Activated T-helper 1 cell treated with anti-CD3 and anti-CD28 coated beads, Interleukin-2, amount 50 U/mL, for 16 hours (primary cell): ENCODE measurements at places on chromosomes 2 and 18.

GRCh38 chr2:96097951-96098823, 18.2 kb downstream of the ADRA2B start:
- no peak for DNase-seq

DNA sequence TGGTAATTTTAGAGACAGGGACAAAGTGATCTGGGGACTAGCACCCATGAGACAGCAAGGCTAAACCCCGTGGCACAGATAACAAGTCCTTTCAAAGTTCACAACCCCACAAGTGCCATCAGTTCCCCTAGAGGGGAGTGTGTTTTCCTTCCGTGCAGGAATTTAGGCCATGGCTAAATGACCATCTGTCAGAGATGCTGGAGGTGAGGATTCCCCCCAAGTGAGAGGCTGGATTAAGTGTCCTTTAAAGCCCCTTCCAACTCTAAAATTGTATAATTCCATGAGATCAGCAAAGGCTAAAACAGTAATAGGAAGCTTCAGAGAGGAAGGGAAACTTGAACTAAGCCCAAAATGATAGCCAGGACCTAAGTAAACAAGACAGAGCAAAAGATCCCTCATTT, 8.7 kb downstream of the FEZ2 start:
- no peak for DNase-seq

DNA sequence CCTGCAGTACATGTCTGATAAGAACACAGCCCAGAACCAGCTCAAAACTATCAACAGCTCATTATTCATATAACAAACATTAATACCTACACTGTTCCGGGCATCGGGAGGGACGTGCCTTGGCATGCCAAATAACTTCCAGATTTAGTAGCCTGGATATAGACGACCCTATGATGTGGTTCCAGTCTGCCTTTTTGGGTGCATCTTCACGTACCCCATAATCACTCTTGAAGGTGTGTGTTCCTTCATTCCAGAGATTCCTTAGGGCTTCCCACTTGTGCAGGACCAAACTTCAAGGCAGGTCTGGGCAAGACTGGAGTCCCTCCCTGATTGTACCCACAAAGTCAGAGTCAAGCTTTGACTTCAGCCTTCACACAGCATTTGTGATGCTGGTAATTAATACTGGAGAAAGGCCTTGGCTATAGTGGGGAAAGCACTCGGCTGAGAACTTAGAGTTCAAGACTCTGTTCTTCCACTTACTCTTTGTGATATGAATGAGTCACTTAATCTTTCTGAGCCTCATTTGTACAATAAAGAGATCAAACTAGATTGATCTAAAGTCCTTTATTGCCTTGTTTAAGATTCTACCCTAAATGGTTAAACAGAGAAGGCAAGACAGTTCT, 27.7 kb upstream of the SPATS2L start:
- no peak for DNase-seq

DNA sequence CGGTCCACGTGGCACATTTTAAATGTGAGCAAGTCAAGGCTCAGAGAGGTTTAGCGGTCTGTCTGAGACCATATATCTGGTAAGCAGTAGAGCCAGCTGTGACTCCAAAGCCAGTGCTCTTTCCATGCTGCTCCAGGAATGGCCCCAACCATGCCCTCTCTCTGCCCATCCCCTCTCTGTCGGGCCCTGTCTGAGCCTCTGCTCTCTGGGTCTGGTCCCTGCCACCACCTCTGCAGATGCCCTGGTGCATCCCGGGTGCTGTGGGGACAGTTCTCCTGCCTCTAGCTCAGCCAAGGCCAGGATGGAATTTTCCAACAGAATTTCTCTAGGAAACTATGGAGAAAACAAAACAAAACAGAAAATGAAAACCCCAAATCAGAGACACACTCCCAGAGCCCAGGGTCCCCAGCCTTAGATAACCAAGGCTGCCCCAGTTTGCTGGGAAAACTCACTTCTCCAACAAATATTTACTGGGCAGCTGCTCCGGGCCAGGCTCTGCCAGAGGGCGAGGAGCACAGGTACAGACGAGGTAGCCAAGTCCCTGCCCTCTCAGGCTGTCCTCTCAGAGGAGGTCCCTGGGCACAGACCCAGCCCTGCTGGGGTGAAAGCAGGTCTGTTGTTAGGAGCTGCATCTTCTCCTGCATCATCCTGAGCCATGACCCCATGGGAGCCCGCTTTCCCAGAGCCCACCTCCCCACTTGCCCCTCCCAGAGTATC, 9.2 kb downstream of the ADRA2B start:
- no peak for DNase-seq

- DNase-seq, result no peak
Measured at GRCh38 chr2:240248721-240249422, 108.4 kb upstream of the OTOS start.

GRCh38 chr2:197210430-197210829, 100.2 kb downstream of the ANKRD44 start:
- no peak for DNase-seq

DNA sequence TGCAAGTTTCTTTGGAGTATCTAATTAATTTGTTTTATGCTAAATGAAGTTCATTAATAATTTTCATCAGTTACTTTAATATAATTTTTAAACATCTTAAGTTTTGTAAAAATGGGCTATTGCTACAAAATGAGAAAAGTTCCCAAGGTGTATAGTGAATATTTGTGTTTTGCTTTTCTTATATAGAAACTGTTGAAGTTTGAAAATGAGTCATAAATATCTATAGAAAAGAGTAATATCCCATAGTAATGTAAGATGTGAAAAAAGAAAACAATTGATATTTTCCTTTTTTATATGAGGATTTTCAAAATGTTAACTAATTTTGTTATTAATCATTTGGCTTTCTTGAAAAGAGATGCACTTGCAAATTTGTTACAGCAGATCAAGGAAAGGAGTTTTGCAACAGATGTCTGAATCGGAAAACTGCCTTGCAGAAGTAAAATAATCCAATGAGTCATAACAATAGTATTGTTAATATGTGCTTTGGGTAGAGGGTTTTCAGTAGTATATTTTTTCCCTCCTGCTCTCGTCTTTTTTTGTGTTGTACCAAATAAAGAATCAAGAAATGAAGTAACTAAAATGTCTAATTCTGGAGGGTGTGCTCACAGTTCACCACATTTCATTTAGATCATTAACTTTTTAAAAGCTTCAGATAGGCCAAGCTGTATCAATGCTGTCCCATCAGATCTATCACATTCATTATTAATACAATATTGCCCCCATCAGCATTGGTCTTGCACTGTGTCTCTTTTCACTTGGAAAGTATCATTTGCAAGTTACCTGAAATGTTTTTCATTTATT, 15.5 kb downstream of the DUSP19 start:
- no peak for DNase-seq

DNA sequence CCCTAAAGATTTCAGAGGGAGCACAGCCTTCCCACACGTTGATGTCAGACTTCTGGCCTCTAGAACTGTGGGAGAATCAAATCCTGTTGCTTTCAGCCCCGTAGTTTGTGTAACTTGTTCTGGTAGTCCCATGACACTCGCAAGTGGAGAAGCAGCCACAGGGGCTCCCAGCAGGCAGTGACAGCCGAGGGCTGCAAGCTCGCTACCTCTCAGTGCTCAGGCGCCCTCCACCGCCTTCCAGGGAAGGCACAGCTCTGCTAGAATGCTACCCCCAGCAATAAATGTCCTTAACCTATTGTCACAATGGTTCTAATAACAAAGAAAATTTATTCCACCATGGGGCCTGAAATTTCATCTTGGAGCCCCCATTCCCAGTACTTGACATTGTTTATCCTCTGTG, 143.1 kb upstream of the ZNF236 start:
- no peak for DNase-seq

DNA sequence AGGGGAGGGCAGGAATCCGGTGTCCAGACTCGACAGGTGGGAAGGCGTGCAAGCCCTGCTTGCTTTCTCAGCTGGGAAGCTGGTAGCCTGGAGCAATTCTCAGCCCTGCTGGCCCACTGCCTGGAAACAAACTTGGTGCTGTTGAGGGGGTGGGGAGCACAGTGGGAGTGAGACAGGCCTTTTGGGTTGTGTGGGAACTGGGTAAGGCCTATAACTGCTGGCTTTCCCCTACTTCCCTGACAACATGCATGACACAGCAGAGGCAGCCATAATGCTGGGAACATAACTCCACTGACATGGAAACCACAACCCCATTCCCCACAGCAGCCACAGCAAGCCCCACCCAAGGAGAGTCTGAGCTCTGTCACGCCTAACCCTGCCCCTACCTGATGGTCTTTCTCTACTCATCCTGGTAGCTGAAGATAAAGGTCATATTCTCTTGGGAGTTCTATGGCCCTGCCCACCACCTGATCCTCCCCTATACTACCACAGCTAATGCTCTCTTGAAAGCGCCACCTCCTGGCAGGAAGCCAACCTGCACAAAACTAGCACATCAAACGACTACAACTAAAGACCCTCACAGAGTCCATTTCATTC, 122.9 kb upstream of the ACVR1C start:
- DNase-seq, result no peak

DNA sequence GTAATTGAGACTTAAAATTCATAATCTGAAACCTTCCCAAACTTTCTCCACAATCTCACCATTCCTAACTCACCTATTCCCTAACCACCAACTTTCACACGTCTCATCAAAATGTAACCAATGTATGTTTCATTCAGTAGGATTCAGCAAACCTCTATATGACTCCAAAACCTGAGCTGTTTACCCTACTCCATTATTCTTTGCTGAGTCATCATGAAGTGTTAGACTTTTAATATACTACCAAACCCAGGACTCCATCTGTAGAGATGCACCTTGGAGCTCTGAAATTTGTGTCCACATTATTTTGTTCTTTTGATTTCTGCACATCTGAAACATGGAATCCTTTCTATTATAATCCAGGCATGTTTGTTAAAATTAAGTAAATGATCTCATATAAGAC, 727.0 kb upstream of the PIK3C3 start:
- DNase-seq, result no peak

DNA sequence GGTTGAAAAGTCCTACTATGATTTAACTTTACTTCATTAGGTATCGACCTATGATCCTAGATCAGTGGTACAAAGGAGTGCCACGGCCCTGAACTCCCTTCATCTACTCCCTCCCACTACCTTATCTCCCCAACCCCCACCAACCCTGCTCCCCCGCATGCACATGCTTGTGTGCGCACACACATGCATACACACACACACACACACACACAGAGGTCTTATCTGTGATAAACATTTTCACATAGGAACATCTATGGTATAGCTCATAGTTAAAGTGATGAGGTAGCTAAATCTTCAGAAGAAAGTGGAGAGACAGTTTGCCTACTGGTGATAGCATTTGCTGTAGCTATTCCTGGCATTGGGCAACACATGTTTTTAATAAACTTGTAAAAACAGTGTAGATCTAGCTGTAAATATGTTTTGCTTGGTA, 471.3 kb downstream of the ZEB2 start:
- DNase-seq, result no peak

DNA sequence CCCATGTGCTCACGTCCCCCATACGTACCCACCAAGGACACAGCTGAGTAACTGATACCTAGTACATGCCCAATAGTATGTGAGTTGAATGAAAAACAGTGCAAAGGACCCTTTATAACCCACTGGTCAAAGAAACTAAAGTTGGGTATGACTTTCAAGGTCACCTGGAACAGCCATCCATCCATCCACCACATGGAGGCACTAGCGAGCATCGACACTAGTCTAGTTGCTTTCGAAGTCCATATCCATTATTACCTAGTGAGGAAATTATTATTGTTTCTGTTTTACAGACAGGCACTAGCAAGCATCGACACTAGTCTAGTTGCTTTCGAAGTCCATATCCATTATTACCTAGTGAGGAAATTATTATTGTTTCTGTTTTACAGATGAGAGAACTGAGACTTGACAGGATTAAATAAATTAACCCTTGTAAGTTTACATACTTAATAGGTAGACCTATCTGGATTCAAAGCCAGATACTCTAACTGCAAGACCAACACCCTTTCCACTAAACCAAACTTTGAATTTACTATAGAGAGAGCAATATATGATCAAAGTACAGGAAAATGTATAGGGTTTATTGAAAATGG, 233.7 kb downstream of the METTL4 start:
- DNase-seq, result no peak

DNA sequence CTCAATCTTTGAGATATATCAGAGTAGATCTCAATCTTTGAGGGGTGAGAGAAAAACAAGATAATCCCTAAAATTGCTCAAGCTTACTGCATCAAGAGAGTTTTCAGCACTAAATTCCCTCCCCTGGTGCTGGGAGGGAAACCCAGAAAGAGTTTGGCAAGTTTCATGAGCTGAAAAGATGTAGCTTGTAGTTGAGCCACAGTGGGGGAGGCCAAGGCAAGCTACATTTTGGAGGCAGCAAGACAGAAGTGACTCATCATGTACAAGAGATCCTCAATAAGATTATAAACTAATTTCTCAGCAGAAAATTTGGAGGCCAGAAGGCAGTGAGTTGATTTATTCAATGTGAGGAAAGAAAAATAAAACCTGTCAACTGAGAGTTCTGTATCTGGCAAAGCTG, 308.2 kb downstream of the PIEZO2 start:
- DNase-seq, result no peak

DNA sequence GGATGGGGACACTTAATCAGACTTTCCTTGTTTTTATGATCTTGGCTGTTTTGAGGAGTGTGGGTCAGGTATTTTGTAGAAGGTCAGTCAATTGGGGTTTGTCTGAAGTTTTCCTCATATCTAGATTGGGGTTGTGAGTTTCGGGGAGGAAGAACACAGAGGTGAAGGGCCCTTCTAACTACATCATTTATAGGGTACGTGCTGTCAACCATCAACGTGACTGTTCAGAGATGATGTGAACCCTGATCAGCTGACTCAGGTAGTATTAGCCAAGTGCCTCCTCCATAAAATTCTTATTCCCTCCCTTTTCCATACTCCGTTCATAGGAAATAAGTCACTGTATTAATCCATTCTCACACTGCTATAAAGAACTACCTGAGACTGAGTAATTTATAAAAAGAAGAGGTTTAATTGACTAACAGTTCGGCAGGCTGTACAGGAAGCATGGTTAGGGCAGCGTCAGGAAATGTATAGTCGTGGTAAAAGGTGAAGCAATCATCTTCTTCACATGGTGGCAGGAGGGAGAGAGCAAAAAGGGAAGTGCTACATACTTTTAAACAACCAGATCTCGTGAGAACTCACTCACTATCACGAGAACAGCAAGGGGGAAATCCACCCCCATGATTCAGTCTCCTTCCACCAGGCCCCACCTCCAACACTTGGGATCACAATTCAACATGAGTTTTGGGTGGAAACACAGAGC, 547.1 kb upstream of the LINC00305 start:
- no peak for DNase-seq

DNA sequence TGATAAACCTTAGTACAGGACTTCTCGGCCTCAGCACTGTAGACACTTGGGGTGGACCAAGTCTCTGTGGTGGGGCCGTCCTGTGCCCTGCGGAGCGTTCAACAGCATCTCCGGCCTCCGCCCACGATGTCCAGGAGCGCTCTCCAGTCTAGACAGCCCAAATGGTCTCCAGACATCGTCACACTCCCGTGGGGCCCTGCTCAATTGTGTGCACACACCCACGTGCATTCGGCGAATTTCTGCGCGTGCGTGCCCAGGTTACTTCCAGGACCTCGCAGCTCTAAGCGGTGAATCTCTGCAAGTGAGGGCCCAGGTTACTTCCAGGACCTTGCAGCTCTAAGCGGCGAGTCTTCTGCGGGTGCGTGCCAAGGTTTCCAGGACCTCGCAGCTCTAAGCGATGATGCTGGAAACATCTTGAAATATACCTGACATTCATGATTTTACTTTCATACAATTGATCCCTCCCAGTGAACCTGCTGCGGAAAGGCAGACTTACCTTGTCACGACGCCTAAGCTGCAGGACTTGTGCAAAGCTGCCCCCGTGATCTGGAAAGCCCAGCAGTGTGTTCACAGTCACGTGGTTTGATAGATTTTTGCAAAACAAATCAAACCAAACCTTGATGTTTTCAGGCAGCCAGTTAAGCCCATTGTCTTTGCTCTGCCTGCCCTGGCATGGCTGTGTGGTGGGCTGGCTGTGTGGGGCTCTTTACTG, 16.1 kb upstream of the OTOS start:
- no peak for DNase-seq
